ENCODE measurements at places on chromosomes 2 and 18.

GRCh38 chr2:169349535-169349934 is 12.8 kb downstream of the LRP2 start:
- no peak for DNase-seq

- DNase-seq: no peak
These were observed 461.0 kb downstream of the DLGAP1 start for GRCh38 chr18:3993941-3994687.

DNA sequence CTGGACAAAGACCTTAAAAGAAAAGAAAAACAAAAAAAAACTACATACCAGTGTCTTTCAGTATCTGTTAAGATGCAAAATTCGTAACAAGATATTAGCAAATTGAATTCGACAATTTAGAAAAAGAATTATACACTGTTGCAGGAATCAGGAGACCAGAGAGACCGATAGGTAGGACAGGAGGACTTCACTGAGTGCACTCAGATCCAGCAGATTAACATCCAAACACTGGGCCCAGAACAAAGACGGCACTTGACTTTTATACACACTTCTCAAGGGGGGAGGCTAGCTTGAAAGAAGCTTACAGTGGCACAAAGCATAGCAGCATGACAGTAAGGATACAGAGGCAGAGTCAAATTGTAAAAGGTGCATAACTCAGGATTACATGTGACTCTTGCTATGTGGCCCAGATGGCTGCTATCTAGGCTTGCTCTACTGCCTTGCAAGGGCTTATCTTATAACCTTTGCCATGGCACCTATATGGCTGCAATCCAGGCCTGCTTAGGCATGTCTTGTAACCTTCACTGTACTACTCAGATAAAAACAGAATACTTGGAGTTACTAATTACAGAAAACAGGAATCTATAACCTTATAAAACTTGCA is 507.3 kb upstream of the LRRTM4 start:
- no peak for DNase-seq

GRCh38 chr2:119173556-119174060 is 15.1 kb upstream of the C1QL2 start:
- DNase-seq: no peak
